Large intestine (tissue), 12 donors: ENCODE measurements at places on chromosomes 6 and 20.

- DNase-seq = no peak
These were observed 32.4 kb downstream of the CBFA2T2 start for GRCh38 chr20:33522256-33522820.

DNA sequence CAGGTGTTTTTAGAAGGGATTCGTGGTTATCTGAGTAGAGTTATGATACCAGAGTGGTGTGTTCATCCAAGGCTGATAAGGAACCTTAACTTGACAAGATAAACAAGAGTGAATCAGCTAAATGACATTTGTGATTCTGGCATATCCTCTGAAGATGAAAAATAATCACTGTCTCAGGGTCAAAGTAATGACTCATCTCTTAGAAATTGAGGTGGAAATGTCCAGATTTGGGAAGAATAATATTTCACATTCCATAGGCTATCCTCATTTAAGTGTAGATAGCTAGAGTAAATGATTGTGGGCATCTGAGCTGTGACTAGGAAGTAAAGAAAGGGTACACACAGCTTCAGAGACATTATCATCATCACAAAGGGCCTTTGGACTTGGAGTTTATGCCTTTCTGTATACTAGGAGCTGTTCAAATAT is 255.7 kb downstream of the GJA1 start:
- peak; percentile 63 for DNase-seq

- no peak for DNase-seq
These were observed 21.1 kb downstream of the RAET1L start for GRCh38 chr6:150004101-150004782.

- no peak for DNase-seq
These were observed 738.8 kb downstream of the HDGFL1 start for GRCh38 chr6:23308166-23308565.

- no peak for DNase-seq
These were observed 143.6 kb downstream of the PHACTR3 start for GRCh38 chr20:59747671-59748515.

DNA sequence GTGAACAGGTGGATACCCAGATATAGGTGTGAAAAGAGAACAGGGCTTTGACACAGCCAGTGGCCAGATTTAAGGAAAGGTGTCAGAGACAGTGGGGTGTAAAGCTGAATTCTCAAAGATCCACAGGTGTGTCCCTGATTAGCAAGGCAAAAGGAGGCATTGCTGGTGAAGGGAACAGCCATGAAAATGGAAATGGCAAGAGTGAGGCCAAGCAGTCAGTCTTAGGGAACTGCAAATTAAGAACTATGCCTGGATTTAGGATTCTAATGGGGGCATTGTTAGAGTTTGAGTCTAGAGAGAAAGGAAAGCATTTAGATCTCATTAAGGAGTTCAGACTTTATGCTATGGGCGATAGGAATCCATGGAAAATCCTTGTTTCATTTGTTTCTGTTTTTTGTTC is 789.2 kb downstream of the MAFB start:
- DNase-seq = no peak

DNA sequence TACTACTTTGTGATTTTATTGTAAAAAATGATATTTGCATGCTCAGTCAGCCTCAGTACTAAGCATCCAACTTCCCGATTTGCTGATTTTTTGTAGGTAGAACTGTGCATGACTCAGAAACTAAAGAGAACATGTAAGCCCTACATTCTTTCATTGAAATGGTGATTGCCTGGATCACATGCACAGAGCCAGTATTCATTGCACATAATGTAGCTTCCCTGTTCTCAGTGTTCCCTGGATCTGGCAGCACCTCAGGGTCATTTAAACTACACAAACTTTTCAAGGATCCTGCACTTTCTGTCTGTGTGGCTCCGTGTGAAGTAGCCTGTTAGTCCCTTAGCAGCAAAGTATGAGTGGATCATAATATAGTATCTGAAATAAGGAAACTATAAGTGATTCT is 422.9 kb upstream of the AGPAT4 start:
- DNase-seq = no peak

DNA sequence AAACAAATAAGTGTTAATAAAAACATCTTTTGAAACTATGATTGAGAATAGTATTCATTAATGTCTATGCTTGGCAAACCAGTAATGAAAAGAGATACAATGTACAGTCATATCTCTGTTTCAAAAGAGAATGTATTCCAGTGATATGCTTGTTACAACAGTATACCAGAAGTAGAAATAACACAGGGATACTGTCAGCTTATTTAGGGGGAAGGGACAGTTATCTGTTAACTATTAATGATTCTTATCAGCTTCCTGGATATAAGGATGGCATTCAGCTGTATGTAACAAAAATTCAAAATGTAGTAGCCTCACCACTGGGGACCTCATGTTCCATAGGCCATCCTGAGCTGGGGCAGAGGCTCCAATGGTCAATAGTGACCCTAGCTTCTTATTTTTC is 103.8 kb upstream of the TBX18 start:
- DNase-seq = no peak

- DNase-seq = no peak
These were observed 19.4 kb downstream of the COL11A2 start for GRCh38 chr6:33172688-33173534.

DNA sequence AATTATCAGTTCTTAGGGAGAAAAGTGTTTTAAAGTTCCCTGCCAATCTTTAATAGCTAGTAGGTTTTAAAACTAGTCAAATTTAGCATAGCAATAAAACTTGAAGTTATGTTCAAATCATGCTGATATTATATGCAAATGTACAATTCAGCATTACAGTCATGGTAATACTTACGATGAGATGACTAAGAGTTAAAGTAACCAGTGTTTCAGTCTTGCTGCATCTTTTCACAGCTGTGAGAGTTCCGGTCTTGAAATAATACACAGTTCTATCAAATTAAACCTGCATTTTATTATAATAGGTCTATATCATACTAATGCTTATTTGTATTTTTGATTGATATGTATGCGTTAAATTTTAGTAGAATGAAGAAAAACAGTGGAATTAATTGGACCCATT is 26.1 kb downstream of the POPDC3 start:
- DNase-seq = no peak

GRCh38 chr20:20078041-20078440 is 25.7 kb downstream of the CFAP61 start:
- no peak for DNase-seq
